Hindlimb muscle (tissue), 1 donor: ENCODE measurements at places on chromosomes 11 and 22. TPM values are rescaled to one million over a fixed set of nuclear protein-coding genes. Genes with fewer than 3 reads are reported as not detected.

DNA sequence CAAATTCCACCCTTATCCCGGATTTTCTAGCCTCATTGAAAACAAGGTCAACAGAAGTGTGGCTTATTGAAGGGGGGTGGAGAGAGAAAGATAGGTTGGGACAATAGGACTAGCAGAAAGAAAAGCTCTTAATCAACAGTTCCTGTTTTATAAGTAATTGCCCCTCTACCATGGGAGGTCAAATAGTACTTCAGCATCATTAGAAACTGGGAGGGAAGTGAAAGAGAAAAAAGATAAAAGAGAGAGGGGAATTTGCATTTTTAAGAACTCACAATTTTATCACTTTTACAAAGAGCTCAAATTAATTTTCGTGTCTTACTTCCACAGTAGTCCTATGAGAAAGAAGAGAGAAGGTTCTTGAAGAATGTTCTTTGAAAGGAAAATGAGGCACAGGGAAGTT is 89.2 kb downstream of the AMOTL1 start:
- DNase-seq, result no peak

GRCh38 chr11:46472662-46472994 is 81.1 kb upstream of the CHRM4 start:
- no peak for DNase-seq

- DNase-seq, result no peak
These were observed 5.4 kb downstream of the FREY1 start for GRCh38 chr11:45901626-45902025.

Gene MPPED1
- polyA plus RNA-seq, result 0.32 TPM
